ENCODE measurements at places on chromosomes 13 and 19. TPM values are rescaled to one million over a fixed set of nuclear protein-coding genes. Genes with fewer than 3 reads are reported as not detected.

PEG3 gene
- not detected for total RNA-seq

ZNF578 gene
- total RNA-seq: not detected

CERS1 gene
- total RNA-seq: 5.2 TPM

ZNF266 gene
- total RNA-seq: 3.2 TPM

CEBPA gene
- total RNA-seq: 10.2 TPM

ICAM5 gene
- total RNA-seq: 1.2 TPM

RNF113B gene
- total RNA-seq: not detected

FPR2 gene
- total RNA-seq: not detected

BCAM gene
- 63.9 TPM for total RNA-seq

GIPR gene
- total RNA-seq: 3.5 TPM

EMP3 gene
- 436 TPM for total RNA-seq

IZUMO4 gene
- total RNA-seq: 0.51 TPM

TGFB1 gene
- total RNA-seq: 129 TPM

SOHLH2 gene
- not detected for total RNA-seq

FBN3 gene
- total RNA-seq: not detected

GNA15 gene
- total RNA-seq: not detected

CD79A gene
- 0.32 TPM for total RNA-seq

FOXA3 gene
- total RNA-seq: 0.95 TPM

PRKCG gene
- total RNA-seq: 6.9 TPM

CHAMP1 gene
- 22.1 TPM for total RNA-seq

ZNF541 gene
- total RNA-seq: not detected

PTH2 gene
- not detected for total RNA-seq

GSX1 gene
- total RNA-seq: not detected

TGFBR3L gene
- 1.8 TPM for total RNA-seq

SLC25A41 gene
- total RNA-seq: 0.11 TPM

TRPC4 gene
- total RNA-seq: not detected

PTGER1 gene
- 0.09 TPM for total RNA-seq

GJB6 gene
- total RNA-seq: not detected

GTPBP3 gene
- total RNA-seq: 17.8 TPM

CEACAM7 gene
- 0.14 TPM for total RNA-seq

FAM216B gene
- not detected for total RNA-seq

CELF5 gene
- total RNA-seq: 0.52 TPM

ZNF724 gene
- total RNA-seq: 0.65 TPM

C1QTNF9B gene
- not detected for total RNA-seq

NLRP7 gene
- total RNA-seq: not detected

OR4F17 gene
- total RNA-seq: not detected

ZNF526 gene
- 19.1 TPM for total RNA-seq

BORA gene
- 6.8 TPM for total RNA-seq

SBK2 gene
- total RNA-seq: 1.4 TPM

ZNF317 gene
- total RNA-seq: 23.1 TPM

ZSCAN18 gene
- 5.8 TPM for total RNA-seq

PNMA8B gene
- total RNA-seq: not detected

PRTN3 gene
- 0.23 TPM for total RNA-seq

CDX2 gene
- 0.60 TPM for total RNA-seq

CRX gene
- not detected for total RNA-seq

HIPK4 gene
- 0.17 TPM for total RNA-seq

ANKLE1 gene
- total RNA-seq: 0.22 TPM

SIGLEC11 gene
- 0.04 TPM for total RNA-seq

CNN2 gene
- 66.3 TPM for total RNA-seq

CGB5 gene
- 0.85 TPM for total RNA-seq

SRRM5 gene
- 0.79 TPM for total RNA-seq

NPAS1 gene
- 6.7 TPM for total RNA-seq

PRSS57 gene
- total RNA-seq: not detected

USE1 gene
- total RNA-seq: 13.8 TPM

NLRP11 gene
- total RNA-seq: not detected

SDHAF1 gene
- total RNA-seq: 51.5 TPM

LGALS14 gene
- total RNA-seq: not detected

SMAD9 gene
- total RNA-seq: 0.06 TPM

NKG7 gene
- total RNA-seq: not detected

NCR1 gene
- not detected for total RNA-seq

Measured in A549 treated with Mapracorat at 1 μM for 4 hours (cell line).